ENCODE measurements at places on chromosomes 6 and 20.

DNA sequence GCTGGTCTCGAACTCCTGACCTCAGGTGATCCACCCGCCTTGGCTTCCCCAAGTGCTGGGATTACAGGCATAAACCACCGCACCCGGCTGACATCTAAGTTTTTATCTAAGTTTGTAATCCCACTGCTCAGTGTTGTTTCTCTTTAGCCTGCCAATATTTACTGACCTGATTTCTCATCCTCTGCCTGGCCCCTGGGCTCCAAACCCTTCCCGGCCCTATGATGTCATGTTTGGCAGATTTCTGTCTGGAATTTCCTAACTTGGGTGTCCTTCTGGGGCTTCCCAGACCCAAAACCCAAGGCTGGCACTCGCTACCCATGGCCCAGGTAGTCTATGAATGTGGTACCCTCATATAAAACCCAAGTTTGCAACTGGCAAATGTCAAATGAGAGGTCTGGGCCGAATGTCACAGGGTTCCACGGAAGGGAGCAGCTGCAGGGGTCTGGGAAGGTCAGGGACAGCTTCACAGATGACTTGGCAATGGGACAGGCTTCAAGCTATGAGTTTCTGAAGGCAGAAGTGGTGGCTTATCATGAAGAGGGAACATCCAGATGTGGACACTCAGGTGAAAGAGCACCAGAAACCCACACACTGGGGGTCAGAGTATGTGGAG, 54.9 kb downstream of the TMEM170B start:
- DNase-seq: no peak

- DNase-seq: no peak
These were observed 438.1 kb downstream of the GJA1 start for GRCh38 chr6:121873595-121873994.

DNA sequence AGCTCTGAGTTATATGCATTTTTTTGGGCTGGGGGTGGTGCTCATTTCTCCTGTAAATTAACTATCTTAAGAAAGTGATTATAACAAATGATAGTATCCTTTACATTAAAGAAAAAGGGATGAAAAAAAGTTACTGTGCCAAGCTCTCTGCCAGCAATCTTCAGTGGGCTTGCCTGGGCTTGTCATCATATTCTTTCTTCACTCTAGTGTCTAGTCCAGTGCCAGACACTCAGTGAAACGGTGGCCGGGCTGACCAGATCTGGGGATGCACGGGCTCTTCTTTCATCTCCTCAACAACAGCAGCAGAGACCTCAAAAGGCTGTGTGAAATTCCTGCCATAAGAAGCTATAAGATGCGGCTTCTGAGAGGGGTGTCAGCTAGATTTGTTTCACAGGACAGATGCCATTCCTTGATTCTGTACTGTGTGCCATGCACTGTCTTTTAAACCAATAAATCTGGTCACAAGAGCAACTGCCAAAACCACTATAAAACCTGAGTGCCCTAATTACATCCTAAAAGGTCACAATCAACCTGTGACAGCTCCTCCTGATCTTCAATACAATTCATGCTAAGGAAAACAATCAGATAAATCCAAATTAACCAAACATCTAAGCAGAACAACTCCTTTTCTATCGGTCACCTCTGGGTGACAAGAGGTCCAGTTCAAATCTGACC, 12.1 kb downstream of the EXOC2 start:
- no peak for DNase-seq

- no peak for DNase-seq
These were observed 18.0 kb upstream of the CLDN20 start for GRCh38 chr6:155245831-155246230.

GRCh38 chr6:84003131-84003530, 30.4 kb upstream of the MRAP2 start:
- no peak for DNase-seq

DNA sequence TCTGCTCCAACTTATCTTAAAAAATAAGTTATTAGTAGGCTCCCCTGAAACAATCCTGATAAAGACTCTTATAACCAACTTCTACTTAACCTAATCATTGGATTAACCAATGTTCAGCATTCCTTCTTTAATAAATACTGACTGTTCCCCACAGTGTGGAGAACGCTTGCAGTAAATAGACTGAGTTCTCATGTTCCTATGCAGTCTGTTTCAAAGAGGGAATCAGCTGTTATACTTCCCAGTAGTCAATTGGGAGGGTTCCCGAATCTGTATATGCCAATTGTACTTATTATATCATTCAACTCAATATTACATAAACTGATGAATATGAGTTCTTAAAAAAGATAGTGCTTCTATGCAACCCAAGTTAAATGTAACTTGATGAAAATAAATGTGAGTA, 9.7 kb upstream of the JAG1 start:
- no peak for DNase-seq

DNA sequence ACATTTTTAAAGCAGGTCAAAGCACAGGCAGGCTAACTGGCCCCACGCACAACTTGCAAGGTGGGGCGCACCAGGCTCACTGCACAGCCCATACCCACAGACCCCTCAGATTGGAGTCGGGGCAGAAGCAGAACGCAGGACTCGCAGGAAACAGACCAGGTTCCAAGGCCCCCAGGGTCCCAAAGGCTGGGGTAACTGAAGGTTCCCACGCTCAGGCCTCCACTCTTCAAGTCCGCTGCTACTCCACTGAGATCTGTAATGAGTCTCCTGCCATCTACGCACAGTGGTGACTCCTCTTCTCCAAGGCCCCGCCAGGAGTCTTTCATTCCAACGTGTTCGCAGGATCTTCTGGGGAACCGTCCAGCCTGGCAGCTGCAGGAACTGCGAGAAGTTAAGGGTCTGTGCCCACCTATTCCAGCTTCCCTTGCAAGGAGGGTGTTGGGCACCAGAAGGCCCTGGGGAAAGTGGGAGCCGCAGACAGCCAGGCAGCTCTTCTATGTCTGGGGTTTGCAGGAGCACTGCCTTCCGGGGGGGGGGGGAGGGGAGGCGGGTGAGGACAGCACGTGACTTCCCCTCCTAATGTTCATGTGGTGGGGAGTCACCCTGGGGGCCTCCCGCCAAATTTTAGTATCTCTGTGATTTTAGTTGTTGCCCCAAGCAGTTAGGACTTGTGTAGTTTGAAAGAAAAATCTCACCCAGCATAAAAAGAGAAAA, 2.0 kb upstream of the TAF4 start:
- no peak for DNase-seq

DNA sequence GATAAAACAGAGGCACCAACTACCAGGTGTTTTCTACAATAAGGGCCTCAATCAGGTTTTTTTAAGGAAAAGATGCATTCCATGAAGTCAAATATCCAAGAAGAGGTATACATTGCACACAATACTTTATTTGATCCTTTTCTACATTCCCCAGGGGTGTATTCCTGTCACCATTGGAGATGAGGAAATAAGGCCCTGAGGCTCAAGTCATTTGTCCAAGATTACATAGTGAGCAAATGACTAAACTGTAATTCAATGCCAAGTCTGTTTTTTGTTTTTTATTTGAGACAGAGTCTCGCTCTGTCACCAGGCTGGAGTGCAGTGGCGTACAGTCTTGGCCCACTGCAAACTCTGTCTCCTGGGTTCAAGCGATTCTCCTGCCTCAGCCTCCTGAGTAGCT, 69.2 kb upstream of the CDYL start:
- no peak for DNase-seq

DNA sequence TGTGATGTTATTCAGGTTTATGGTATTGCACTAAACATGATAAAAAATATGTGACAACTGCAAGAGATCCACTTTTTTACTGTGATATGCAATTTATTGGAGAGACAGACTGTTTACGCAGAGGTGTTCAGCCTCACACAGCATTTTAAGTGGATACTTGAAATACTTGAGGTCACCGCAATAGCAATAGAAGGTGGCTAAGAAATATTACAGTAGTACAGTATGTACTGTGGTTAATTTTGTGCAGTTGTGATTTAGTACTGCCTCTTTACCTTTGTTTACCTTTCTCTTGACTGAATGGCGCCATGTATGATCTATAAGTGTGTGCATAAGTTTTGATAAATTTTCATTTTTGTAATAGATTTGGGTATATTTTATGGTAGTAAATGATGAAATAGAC, 17.4 kb downstream of the MACROD2 start:
- DNase-seq: no peak

GRCh38 chr6:129130959-129131681, 248.2 kb downstream of the LAMA2 start:
- DNase-seq: no peak

DNA sequence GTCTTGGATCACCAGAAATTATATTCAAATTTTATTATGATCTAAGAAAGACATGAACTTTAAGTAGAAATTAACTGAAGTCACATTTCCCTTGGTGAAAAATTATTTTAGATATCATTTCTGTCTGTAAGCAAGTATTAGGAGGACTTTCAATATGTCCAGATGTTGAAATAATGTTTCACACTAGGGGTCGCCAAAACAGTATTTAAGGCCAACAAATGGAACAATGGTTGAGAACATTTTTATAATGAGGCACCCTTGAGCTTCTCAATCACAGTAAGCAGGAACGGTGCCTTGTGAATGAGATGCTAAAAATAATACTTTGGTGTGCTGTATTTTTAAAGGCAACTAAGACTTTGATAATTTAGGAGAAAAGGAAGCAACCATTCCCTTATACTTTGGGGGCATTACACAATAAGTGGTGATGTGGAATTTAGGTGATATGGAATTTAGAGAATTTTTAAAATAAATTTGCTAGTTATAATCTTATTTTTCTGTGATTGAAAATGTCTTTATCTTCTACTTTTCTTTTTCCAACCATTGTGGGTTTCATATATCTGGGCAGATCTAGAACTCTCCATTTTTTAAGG, 9.6 kb upstream of the SF3B5 start:
- DNase-seq: no peak

DNA sequence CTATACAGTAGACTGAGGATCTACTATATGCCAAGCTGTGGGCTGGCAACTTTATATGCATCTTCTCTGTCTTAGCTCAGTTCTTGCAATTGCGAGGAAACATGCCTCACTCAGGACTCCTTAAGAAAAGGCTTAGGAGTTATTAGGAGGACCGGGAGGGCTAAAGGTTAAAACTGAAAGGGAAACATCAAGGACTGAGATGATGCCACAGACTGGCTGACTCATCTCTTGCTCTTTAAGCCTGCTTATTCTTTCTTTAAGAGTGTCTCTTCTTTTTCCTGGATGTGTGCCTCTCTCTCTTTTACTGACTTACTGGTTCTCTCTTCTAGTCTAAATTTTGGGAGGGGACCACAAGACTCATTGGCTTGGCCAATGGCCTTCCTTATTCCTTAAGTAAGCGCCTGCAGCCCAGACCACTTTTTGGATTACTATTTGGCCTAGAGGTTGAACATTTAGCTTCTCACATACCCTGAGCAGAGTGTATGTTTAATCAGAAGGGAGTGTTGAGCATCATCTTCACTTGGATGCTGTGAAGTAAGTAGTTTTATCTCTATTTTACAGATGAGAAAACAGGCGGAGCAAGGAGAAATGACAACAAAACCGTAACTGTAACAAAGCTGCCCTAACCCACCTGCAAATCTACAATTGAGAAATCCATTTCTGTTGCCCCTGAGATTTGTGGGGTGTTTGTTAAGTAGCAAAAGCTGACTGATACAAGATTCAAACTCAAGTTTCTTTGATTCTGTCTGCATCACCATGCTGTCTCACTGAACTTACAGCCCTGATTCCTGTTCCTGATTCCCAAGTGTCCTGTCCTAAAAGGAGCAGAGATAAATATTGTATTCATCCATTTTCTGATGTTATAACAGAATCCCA, 7.2 kb upstream of the SDC4 start:
- DNase-seq: no peak

DNA sequence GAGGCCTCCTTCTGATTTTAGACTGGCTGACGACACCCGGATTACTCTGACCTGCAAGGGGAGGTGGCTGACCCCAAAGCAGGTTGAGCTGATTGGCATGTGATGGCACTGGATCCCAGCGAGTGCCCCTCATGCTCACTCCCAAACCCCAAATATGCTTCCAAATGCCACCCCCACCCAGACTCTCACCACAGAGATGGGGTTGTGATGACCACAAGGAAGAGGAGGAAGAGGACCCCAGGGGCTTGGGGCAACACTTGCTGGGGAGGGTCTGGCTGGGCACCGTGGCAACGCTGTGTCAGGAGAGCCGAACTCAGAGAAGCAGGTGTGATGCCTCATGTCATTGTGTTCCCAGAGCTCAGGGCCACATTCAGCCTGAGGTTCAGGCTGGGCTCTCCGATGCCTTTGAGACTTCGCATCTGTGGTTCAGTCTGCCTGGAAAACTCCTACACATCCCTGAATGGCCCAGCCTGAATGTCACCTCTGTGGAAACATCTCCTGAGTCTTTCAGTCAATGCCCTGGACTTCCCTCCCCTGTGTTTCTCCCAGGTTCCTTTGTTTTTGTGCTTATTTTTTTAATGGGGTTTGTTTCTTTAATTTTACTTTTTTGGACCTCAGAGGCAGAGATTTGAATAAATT, 169.1 kb upstream of the PMEPA1 start:
- no peak for DNase-seq
